AG10803 (cell line): ENCODE measurements at places on chromosomes 3 and 15.

GRCh38 chr3:192258721-192259120 is 468.6 kb downstream of the FGF12 start:
- no peak for DNase-seq

GRCh38 chr3:34111361-34111760 is 312.9 kb downstream of the PDCD6IP start:
- DNase-seq, result no peak

DNA sequence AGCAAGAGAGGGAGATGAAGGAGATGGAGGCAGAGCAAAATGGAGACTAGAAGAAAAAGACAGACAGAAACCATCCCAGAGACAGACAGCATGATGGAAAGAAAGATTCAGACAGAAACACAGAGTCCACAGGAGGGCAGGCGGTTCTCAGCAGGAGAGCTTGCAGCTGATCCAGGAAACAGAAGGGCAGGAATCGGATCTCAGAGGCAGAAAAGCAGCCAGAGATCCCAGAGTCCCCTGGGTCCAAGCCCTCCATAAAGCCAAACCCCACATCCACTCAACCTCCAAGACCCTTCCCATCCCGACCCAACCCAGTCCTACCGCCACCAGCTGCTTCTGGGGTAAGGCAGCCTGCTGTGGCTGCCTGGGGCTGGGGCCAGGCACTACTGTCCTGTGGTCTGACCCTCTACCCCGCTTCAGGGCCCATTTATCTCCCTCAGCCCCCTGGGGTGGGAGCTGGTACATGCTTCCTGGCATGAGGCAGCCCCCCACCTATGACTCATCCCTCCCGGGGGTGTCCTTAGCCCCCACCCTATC is at the start of gene UCN2:
UCN2 (minus strand) TSS at position 400 of the 537 bp plus-strand sequence. CDS start 657 bp downstream, outside the sequence.
- peak; percentile 32 for DNase-seq

GRCh38 chr15:48355377-48355776 is 24.1 kb downstream of the DUT start:
- peak; percentile 91 for DNase-seq

GRCh38 chr15:58952751-58953150 is 19.3 kb upstream of the SLTM start:
- peak; percentile 17 for DNase-seq

DNA sequence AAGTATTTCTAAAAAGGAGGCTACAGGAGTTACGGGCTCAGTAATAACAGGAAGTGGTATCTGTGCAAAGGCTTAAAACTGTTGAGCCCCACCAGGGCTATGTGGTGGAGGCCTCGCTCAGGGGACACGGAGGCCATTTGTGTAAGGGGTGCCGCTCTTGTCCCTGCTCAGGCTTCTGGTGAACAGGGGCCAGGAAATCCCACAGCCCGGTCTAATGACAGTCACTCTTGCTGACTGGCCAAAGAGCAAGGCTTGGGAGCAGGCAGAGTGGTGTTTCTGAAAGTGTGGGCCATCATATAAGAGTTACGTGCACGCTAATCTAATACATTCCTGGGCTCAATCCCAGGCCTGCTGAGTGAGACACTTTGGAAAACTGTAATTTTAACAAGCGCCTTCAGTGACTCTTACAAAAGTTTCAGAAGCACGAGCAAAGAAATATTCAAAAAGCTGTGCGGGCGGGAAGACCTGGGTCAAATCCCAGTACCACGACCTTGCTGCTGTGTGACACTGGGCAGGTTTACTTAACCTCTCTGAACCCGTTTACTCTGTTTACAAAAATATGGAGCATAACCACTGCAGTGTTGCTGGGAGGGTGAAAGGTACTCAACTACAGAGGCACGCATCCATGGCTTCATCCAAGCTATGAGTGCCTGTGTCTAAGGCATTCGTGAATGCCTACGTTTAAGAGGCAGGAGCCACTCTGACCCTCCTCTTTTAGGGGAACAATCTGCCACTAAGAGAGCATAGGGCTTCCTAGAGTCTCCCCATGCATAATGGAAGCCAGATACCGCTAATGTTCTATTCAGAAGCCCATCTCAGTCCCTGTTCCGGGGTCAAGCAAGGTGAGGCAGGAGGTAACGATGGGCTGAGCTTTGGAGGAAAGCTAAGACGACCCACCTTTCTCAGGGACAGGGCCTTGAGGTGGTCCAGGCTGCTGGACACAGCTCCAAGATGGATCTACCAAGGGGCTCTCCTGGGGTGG is 2.0 kb downstream of the ATP10A start:
- DNase-seq, result peak; percentile 78

DNA sequence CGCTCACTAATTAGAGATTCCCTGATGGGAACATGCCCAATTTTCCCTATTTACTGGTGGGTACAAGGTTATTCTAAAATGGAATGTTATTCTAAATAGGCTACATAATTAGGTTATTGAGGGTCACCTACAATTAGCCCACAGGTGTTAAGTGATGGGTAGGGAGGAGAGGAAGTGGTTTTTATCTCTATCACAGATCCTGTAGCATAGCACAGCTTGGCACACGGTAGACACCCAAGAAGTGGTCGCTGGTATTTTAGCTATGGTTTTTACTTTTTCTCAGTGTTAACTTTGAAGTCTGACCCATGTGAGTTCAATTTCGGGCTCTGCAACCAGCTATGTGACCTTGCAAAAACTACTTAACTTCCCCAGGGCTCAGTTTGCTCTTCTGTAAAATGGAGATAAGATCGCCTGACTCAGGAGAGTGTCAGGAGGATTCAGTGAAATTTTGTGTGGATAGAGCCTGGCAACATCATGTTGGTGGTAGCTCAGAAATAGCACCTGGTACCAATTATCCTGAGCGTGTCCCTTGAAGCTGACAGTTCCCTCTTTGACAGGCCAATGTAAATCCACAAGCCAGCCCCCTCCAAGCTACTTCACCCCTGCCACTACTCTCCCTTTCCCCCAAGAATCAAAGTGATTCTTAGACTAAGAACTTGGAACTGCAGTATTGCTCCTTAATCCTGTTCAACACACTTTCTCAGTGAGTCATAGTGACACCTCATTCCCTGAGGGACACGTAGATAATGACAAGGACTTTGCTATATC is 8.7 kb upstream of the LMCD1 start:
- DNase-seq, result no peak

GRCh38 chr3:35291471-35292236 is 347.7 kb upstream of the ARPP21 start:
- no peak for DNase-seq

- no peak for DNase-seq
Observed at GRCh38 chr3:15505479-15506165, 15.9 kb downstream of the COLQ start.

DNA sequence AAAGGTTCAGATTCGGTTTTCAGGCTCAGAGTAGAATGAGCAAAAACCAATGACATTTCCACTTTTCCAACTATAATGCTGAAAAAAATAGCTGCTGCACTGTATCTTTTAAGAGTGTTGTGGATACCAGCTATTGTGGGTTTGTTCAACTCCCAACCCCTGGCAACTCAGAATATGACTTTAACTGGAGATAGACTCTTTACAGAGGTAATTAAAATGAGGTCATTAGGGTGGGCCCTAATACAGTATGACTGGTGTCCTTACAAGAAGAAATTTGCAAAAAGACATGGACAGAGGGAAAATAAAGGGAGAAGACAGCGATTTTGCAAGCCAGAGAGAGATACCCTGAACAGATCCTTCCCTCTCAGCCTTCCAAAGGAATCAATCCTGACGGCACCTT is 39.5 kb downstream of the ANKRD28 start:
- DNase-seq, result no peak

- no peak for DNase-seq
Observed at GRCh38 chr3:127542441-127542952, 48.0 kb downstream of the TPRA1 start.

- DNase-seq, result peak; percentile 32
Observed at GRCh38 chr15:78264304-78265136, at the start of gene DNAJA4. Gene DNAJA4 (plus strand): TSS chr15:78264562. CDS start chr15:78264764, 202 bp downstream.

GRCh38 chr3:94256888-94257813 is 194.3 kb downstream of the NSUN3 start:
- DNase-seq, result no peak
